ENCODE measurements at places on chromosomes 6 and 20.

GRCh38 chr20:4929686-4930397 lies 71.5 kb downstream of the SLC23A2 start:
- DNase-seq = no peak

DNA sequence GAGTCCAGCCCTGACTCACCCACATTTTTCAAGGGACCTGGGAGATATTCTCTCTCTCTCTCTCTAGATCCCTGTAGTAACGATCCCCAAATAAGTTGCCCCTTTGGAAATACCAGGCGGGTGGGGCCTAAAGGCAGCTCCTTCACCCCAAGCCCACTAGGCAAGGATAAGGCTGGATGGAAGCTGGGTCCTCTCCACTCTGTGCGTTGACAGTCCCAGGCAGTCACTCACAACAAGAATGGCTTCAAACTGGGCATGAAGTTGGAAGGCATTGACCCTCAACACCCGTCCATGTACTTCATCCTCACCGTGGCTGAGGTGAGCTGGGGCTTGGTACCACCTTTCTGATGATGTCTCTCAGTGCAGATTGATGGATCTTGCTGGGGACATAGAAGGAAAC lies 21.6 kb downstream of the L3MBTL1 start:
- DNase-seq = no peak

GRCh38 chr6:116468293-116468692 lies 7.1 kb downstream of the CALHM6 start:
- DNase-seq = no peak

- no peak for DNase-seq
Measured at GRCh38 chr6:36973647-36974046, 12.3 kb downstream of the MTCH1 start.

- DNase-seq = no peak
Measured at GRCh38 chr6:161613711-161614110, 339.9 kb upstream of the AGPAT4 start.

DNA sequence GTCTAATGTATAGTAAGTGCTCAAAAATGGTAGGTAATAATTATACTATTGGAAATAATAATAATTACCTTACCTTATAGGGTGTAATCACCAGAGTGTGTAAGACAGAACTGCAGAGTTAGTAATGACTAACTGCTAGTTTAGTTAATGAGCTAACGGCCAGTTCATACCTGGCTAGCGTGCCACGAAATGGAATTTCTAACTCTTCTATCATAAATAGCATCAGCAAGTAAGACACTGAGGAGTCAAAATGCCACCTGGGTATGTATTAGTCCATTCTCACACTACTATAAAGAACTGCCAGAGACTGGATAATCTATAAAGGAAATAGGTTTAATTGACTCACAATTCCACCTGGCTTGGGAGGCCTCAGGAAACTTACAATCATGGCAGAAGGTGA lies 63.4 kb upstream of the CEP85L start:
- DNase-seq = no peak

DNA sequence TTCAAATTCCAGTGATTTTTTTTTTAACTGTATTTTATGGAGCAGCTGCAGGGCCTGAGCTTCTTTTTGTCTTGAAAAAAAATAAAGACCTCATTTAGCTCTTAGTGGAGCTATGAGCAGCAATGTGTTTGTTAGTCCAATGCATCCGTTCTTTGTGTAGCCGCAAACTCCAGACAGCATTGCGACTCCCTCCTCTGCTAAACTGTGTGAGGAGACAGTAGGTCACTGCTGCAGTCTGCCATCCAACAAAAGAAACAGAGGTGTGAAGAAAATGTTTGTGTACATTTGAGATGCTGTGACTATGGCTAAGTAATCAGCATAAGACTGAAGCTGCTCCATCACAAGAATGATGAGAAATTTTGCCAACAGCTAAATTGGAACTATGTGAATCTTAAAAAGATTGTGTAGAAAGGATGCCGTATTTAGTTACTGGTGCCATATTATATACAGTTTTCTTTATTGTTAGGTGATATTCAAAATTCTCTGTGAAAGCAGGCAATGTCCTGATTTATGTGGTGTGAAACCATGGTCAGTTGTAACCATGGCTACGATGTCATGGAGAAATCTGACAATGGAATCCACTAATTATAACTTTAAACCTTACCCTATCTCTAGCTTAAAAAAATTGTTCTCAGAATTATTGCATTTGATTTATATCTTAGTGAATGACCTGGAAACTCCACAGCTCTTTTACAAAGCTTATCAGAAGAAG lies 428.8 kb upstream of the EPHA7 start:
- DNase-seq = no peak

DNA sequence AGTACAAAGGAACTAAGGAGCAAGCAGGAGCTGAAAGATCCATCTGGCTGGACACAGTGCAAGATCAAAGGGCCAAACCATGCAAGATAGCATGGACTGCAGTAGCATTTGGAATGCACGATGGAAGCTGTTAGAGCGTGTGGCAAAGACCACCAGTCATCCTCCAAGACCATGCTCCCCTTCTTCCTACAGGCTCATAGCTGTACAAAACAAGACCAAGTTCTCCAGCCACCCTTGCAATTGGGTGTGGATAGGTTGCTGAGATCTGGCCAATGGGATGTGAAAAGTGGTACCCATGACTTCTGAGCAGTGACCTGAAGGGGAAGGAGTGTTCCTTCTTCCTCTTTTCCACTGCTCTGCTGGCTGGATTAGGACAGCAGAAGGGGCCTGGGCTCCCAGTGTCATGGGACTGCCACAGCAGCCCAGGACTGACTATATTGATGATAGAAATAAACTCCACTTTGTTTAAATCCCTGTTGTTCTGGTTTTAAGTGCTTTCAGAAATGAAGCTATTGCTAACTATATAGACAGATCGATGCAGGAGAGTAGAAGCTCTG lies 64.9 kb downstream of the SLC22A23 start:
- DNase-seq = no peak

GRCh38 chr20:63036291-63036690 lies 29.5 kb upstream of the BHLHE23 start:
- peak; percentile 29 for DNase-seq

- no peak for DNase-seq
Measured at GRCh38 chr6:14550822-14551221, 433.2 kb downstream of the CD83 start.

- no peak for DNase-seq
Measured at GRCh38 chr6:134002821-134003220, 49.6 kb downstream of the SLC2A12 start.

Data from DMS 273 treated with DMSO at 0.1 percent for 48 hours (cell line).